Hepatic stellate cell (primary cell): ENCODE measurements at places on chromosomes 12 and 14.

GRCh38 chr12:55938826-55939501, 8.0 kb downstream of the DGKA start:
- no peak for DNase-seq

DNA sequence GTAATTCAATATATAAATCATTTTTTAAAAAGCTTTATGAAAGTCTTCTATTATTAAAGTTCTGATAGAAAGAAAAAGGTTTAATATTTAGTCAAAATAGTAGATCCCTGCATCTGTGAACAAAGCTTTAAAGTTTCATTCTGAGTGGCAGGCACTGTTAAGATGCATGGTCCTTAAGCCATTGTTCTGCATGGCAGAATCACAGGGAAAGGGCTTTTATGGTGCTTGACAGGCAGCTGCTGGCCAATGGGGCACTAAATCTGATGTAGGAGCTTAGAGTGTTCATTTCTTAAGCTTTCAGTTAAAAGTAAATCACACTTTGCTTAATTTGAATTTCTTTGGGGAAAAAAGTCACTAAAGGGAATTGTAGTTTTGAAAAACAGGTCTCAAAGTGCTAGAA, 148.2 kb downstream of the PLEKHA5 start:
- DNase-seq, result no peak

DNA sequence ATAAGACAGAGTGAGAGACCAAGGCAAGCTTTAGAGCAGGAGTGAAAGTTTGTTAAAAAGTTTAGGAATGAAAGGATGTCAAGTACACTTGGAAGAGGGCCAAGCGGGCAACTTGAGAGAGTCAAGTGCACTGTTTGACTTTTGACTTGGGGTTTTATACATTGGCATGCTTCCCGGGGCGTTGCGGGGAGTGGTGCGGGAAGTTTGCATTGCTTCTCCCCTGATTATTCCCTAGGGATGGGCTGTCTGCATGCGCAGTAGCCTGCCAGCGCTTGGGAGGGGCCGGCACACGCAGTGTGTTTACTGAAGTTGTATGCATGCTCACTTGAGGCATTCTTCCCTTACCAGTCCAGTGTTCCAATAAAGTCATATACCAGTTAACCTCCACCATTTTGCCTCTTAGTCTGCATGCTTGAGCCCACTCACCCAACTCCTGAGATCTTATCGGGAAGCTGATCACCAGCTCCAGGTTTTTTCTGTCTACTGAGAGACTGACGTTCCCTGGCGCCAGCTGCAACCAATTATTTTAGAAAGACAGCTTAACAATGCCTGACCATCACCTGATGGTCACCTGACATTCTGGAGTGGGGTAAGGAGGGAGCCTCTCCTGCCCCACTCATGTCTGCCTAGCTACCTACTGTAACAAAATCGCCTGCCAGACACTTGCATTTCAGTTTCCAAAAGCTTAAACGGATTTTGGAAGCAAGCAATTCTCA, 53.2 kb downstream of the DACT1 start:
- DNase-seq, result no peak

GRCh38 chr12:8675591-8676036, 13.0 kb upstream of the MFAP5 start:
- no peak for DNase-seq
